ENCODE measurements at places on chromosomes 1 and 21.

DNA sequence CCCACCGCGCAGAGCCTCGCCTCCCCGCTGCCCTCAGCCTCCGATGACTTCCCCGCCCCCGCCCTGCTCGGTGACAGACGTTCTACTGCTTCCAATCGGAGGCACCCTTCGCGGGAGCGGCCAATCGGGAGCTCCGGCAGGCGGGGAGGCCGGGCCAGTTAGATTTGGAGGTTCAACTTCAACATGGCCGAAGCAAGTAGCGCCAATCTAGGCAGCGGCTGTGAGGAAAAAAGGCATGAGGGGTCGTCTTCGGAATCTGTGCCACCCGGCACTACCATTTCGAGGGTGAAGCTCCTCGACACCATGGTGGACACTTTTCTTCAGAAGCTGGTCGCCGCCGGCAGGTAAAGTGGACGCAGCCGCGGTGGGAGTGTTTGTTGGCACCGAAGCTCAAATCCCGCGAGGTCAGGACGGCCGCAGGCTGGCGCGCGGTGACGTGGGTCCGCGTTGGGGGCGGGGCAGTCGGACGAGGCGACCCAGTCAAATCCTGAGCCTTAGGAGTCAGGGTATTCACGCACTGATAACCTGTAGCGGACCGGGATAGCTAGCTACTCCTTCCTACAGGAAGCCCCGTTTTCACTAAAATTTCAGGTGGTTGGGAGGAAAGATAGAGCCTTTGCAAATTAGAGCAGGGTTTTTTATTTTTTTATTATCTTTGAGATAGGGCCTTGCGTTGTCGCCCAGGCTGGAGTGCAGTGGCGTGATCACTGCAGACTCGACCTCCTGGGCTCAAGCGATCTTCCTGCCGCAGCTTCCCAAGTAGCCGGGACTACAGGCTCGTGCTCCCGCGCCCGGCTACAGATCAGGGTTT is at the start of gene PMF1:
TSS of gene PMF1 (plus strand) at position 175 of the 811 bp plus-strand sequence. CDS start at position 184, 9 bp downstream.
- peak; percentile 94 for DNase-seq

DNA sequence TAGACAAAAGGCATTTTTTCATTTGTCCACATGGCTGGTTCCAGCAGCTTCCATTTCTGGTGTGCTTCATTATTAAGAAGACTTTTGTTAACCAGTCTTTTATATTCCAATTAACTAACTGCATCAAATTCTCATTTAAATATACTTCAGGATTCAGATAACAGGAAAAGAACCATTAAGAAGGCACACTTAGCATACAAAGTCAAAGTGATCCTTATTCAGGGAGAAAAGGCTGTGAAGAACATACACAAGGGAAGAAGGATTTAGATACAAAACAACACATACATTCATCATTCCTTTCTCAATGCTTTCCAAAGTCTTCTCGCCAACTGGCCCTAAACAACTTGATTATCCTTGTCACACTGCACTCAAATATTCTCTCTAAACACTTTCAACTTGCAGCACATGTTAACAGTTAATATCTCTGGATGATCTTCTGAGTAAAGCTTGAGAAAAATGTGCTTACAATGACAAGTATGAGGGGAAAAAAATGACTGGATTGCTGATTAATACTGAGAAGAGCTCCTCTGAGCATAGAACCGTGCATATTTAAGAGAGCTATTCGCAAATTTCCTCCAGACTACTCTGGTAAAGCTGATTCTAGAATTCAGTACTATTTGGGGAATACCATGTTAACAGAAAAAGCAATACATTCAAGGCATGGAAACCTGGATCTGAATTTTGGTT is 225.2 kb upstream of the TNR start:
- DNase-seq, result peak; percentile 47

- DNase-seq, result no peak
These were observed 82.0 kb downstream of the TGFBR3 start for GRCh38 chr1:91803847-91804545.

- no peak for DNase-seq
These were observed 941 bp upstream of the C1orf21 start for GRCh38 chr1:184385865-184386311.

GRCh38 chr21:41503331-41503730 is 4.6 kb downstream of the TMPRSS2 start:
- no peak for DNase-seq

DNA sequence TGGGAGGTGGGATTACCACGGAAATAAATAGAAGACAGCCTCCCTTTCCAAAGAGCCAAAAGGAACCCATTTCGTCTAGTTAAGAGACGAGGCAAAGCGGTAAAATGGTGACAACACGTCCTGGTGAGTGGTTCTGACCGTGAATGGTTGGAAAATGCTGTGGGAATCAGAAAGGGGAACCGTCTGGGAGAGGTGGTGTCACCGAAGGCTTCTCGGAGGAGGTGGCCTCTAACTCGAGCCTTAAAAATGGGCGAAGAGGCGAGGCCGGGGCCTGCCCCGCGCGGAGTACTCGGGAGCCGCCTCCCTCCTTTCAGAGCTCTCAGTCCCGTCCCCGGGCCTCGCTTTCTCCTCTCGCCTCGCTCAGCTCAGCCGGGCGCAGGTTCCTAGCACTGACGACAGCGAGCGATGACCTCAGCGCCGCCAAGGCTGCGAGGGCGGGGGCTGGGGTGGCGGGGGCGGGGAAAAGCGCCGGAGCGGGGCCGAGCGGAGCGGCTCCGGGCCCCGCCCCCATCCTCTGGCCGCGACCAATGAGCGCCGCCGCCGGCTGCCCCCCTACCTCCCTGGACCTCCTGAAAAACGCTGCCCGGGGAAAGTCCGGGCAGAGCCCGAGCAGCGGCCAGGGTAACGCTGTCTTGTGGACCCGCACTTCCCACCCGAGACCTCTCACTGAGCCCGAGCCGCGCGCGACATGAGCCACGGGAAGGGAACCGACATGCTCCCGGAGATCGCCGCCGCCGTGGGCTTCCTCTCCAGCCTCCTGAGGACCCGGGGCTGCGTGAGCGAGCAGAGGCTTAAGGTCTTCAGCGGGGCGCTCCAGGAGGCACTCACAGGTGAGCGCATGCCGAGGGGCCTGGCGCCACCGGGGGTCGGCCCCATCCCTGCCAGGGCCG is at the start of gene BTG2:
TSS of gene BTG2 (plus strand) at position 601 of the 890 bp plus-strand sequence. CDS start at position 689, 88 bp downstream.
- peak; percentile 79 for DNase-seq

- peak; percentile 89 for DNase-seq
These were observed 14.3 kb upstream of the OLIG2 start for GRCh38 chr21:33011462-33011861.

- no peak for DNase-seq
These were observed 872 bp upstream of the PINK1 start for GRCh38 chr1:20632386-20632785.

- DNase-seq, result no peak
These were observed 199.0 kb downstream of the OLFM3 start for GRCh38 chr1:101797722-101798121.

DNA sequence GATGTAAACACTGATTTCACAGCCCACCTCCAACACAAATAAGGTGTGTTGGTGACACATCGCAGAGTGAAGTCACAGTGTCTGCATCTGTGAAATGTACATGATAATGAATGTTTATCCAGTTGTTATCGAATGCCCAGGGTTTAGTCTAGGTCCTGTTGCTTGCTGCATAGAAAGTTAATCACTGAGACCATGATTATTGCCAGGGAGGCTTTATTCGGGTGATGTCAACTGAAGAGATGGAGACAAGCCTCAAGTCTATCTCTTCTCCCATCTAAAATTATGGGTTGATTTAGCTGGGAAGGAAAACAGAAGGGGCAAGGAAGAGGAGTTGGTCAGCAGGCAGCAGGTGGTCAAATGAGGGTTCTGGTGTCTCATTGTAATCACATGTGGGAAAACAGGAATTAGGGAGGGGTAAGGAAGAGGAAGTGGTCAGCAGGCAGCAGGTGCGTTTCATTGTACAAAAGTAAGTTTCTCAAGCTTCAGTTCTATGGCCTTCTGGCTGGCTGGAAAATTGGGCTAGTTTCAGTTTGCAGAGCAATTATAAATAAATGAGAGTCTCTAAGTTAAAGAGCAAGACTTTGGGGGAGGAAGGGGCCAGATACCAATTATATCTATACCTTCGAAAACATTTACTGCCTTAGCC is 146.3 kb upstream of the DNAH14 start:
- no peak for DNase-seq

GRCh38 chr1:160888926-160889325 is 3.9 kb upstream of the ITLN1 start:
- no peak for DNase-seq

GRCh38 chr1:46413596-46413985 is 19.5 kb downstream of the FAAH start:
- DNase-seq, result peak; percentile 42

DNA sequence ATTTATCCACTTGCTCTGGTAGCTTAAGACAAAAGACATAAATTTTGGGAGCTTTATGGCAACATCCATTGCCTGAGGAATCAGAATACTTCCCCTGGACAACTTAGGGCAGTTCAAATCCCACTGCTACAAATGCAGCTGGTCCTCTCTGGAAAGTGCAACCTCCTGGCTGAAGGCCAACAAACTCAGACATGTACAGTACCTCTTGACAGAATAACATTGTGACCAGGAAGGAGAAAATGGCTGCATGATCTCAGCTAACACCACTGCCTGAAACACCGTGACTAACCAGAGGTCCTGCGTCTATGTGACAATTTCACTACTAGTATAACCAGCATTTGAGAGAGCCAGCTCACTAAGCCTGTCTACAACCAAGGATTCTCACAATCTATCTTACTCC is 218.9 kb downstream of the CRB1 start:
- DNase-seq, result no peak

DNA sequence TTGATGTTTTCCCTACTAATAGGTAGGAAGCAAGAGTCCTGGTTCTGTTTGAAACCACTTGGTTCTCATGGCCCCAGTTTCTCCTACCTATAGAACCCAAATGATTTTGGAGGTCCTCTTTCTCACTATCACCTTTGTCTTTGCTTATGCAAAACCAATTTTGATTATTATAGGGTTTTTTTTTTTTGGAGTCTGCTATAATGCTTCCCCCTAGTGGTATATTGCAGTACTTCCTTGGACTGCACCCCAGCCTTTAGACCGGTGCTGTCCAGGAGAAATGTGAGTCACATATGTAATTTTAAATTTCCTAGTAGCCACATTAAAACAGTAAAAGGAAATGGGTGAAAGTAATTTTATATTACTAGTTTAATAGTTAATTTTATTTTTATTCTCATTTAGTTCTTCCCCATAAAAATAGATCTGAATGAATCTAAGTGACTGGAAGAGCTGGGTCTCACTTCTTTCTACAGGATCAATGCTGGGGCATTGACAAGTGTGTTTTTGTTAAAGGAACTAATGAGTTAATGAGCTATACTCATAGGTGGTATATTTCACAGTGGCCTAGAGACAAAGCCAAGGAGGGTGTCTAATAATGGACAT is 10.6 kb downstream of the FCMR start:
- DNase-seq, result peak; percentile 59

GRCh38 chr1:7644961-7645750 is 125.9 kb upstream of the VAMP3 start:
- DNase-seq, result no peak

DNA sequence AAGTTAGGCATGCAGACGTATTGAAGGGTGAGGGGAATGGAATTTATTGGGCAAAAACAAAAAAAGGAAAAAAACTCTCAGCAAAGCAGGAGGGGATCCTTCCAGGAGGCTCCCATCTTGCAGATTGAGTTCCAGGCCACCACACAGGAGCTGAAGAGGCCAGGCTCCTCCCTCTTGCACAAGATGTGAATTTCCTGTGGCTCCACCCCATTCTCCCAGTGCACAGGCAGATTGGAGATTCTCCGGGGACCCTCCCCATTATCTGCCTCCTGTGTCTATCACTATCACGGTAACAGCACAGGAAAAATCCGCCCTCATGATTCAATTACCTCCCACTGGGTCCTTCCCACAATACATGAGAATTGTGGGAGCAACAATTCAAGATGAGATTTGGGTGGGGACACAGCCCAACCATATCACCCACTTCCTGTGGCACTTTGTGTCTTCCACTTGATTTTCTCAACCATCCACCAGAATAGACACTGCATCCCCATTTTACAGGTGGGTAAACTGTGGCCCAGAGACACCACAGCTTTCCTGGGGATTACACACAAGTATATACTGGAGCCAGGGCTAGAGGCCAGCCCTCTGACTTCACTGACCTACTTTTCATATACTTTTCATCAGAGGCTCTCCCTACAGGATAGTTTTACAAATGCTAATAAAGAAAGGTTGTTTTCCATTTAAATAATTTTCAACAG is 18.9 kb upstream of the COL6A1 start:
- DNase-seq, result no peak

DNA sequence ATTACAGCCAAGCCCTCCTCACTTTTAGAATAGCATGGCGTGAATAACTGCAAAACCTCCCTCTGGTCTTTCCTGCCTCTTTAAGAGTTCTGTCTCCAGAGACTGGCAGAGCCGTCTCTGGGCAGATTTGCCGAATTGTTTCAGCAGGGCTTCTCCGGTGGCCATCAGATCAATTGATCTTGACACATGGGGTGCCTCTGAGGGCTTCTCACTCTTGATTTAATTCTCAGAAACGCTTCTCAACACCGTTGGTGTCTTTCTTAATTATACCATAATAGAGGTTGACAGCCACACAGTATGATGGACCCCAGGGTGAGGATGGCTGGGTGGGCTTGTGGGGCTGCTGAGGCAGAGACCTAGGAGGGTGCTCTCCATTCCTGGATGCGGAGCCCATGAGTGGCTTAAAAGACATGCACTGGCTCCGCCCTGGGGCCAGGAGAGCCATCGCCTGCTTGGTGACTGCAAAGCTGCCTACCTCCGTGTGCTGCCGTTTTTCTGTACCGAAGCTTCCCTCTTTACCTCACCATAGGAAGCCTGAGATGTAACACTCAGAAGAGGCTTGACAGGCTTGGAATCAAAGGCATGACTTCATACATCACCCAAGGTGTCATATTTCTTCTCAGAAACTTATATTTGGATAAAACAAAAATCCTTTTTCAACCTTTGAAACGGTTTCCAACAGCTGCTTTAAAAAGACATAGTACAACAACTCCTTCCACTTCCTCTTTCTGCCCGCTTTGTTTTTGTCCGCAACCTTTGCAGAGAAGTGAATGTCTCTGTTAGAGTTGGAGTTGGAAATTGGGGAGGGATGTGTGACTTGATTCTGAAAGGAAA is 82.9 kb downstream of the GALNT2 start:
- DNase-seq, result no peak

GRCh38 chr1:93349231-93350135 is 3.8 kb downstream of the DR1 start:
- no peak for DNase-seq

DNA sequence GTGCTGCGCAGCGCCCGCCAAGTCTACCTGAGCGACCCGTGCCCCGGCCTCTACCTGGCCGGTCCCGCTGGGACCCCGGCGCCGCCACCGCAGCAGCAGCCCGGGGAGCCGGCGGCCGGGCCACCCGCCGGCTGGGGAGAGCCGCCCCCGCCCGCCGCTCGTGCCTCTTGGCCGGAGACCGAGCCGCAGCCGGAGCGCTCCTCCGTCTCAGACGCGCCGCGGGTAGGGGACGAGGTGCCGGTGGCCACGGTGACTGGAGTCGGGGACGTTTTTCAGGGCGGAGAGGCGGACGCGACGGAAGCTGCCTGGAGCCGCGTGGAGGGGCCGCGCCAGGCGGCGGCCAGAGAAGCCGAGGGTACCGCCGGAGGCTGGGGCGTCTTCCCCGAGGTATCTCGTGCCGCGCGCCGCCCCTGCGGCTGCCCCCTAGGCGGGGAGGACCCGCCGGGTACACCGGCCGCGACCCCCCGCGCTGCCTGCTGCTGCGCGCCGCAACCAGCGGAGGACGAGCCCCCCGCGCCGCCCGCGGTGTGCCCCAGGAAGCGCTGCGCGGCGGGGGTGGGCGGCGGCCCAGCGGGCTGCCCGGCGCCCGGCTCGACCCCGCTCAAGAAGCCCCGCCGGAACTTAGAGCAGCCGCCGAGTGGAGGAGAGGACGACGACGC is 646 bp downstream of the IER5 start:
- no peak for DNase-seq

All from HFFc6 (cell line).